Calu3 (cell line): ENCODE measurements at places on chromosomes 16 and 17.
A peak's percentile ranks its signal among the peaks of the same experiment; 100 is the strongest.

- H3K4me3 ChIP-seq, result no peak overlapping the region
- H3K27ac ChIP-seq, result no peak overlapping the region
- H3K4me1 ChIP-seq, result no peaks in the 10 kb centered on the region
- peaks cover 30% of the 10 kb centered on the region for H3K27me3 ChIP-seq
- DNase-seq, result no peak
- H3K36me3 ChIP-seq, result no peaks in the 10 kb centered on the region
These were observed 75.4 kb downstream of the HLF start for GRCh38 chr17:55340176-55340575.

DNA sequence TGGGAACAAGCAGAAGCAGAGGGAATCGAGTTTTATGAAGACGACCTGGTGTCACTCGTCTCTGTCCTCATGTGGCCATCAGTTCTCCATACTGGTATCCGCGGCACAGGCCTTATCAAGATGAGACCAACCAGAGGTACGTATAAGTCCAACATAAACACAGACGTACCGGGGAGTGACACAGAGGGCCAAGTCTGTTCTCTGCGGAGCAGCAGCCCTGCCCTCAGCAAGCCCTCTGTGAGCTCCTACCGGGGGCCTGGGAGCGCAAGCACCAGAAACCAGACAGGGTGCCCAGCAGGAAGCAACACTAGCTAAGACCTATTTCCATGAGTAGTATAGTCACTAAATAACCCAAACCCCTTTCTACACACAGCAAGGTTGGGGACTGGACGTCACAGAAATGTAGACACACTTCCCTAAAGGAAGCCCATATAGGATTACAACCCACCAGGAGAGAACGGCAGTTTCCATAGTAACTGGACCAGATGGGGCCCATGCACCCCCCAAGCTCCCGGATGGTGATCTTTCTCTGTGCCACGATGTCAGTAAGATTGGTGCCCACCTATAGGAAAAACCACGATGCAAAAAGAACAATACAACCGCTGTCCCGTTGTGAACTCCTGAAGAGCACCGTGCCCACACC is 911 bp downstream of the ARL16 start:
- H3K4me1 ChIP-seq, result peaks cover 12% of the 10 kb centered on the region
- peak overlapping the region; percentile 30 for H3K27ac ChIP-seq
- H3K36me3 ChIP-seq, result peaks cover 72% of the 10 kb centered on the region
- DNase-seq, result no peak
- no peaks in the 10 kb centered on the region for H3K27me3 ChIP-seq
- peak overlapping the region; percentile 71 for H3K4me3 ChIP-seq

DNA sequence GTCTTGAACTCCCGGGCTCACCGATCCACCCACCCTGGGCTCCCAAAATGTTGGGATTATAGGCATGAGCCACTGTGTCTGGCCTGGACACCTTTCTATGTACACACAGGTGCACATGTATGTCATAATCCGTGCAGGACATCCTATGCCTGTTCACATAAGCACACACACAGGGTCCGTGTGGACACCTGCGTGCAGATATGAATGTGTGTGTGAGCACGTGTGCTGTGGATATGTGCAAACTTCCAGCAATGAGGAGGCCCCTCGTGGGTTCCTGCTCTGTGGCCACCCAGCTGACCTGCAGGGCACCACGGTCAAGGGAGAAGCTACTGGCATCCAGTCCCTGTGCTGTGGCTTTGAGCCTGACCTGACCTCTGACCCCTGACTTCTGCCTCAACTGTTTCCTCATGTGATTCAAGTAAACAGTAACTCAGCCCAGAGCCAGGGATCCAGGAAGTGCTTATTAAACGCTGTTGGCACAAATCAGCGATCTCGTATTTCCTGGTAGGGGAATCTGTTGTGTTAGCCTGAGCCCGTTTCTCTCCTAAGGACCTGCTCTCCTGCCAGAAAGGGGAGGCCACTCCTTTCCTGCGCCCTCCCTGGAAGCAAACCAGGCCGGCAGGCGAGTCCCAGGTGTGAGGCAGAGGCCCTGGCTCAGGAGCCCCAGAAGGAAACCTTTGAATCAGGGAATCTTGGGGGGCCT is 6.5 kb downstream of the CPNE7 start:
- no peaks in the 10 kb centered on the region for H3K27me3 ChIP-seq
- peak overlapping the region; percentile 18 for H3K27ac ChIP-seq
- H3K4me3 ChIP-seq, result no peak overlapping the region
- peak; percentile 73 for DNase-seq
- no peaks in the 10 kb centered on the region for H3K4me1 ChIP-seq

DNA sequence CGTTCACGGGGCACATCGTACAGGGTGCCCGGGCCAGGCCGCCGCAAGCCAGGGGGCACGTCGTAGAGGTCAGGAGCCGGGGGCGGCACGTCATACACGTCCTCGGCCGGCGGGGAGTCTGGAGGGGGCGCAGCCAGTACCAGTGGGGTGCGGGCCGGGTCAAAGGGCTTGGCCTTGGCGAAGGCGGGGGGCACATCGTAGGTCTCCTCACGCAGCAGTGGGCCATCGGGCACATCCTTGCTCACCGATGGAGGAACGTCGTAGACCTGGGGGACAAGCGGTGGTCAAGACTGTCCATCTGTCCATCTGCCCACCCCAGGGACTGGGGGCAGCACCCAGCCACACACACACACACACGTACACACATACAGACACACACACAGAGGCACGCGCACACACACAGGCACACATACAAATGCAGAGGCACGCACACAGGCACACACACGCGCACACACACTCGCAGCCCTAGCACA is 15.7 kb downstream of the BCAR1 start:
- H3K4me3 ChIP-seq, result no peak overlapping the region
- no peaks in the 10 kb centered on the region for H3K27me3 ChIP-seq
- no peak for DNase-seq
- H3K36me3 ChIP-seq, result peaks cover 83% of the 10 kb centered on the region
- peaks cover 35% of the 10 kb centered on the region for H3K4me1 ChIP-seq
- peak overlapping the region; percentile 34 for H3K27ac ChIP-seq

DNA sequence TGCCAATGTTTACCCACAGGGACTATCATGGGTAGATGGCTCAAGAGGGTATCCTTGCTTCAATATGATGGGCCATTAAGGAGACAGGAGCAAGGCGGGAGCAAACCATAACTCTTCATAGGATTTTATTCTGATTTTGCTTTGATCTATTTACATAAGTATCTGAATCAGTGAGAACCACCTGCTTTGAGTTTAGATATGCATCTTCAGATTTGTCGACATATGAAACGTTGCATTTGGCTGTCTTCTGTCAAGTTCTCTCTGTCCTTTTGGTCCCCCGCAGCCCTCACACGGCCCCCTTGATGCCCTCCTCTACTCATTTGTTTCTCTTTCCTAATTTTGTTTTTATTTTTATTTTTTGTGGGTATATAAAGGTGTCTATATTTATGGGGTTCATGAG is 16.2 kb downstream of the WWOX start:
- no peaks in the 10 kb centered on the region for H3K27me3 ChIP-seq
- H3K4me1 ChIP-seq, result no peaks in the 10 kb centered on the region
- no peak overlapping the region for H3K27ac ChIP-seq
- H3K4me3 ChIP-seq, result no peak overlapping the region

DNA sequence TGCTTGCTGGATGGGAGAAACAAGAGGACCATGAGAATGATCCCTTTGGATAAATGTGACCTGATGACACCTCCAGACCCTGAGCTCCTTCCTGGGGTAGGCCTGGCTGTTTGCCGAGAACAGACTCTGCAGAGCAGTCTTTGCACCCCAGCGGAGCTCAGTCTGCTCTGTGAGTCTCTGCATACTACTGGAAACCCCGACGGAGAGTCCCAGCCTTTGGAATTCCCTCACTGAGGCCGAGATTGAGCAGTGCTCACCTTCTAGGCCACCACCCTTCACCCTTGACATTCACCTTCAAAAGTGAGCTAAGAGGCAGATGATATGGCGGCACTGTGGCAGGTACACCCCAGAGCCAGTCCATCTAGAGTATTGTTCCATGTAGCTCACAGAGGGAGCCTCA is 172.2 kb upstream of the CDH13 start:
- no peak overlapping the region for H3K4me3 ChIP-seq
- H3K27me3 ChIP-seq, result peaks cover 14% of the 10 kb centered on the region
- H3K27ac ChIP-seq, result no peak overlapping the region
- H3K36me3 ChIP-seq, result no peaks in the 10 kb centered on the region
- no peak for DNase-seq

DNA sequence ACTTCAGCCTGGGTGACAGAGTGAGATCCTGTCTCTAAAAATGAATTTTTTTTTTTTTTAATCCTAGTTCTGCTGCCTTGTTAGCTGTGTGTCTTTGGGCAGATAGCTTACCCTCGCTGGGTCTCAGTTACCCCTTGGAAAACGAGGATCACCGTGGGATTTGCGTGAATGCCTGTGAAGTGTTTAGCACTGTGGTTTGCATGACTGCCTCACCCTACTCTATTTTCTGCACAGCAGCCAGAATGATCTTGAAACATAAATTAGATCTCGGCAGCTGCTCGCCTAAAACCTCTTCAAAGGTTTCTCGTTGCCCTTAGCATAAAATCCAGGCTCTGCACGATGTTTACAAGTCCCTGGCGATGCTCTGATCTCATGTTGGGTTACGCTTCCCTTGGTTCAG is 71.2 kb upstream of the GRIN2A start:
- peaks cover 18% of the 10 kb centered on the region for H3K4me1 ChIP-seq
- H3K36me3 ChIP-seq, result peaks cover 4% of the 10 kb centered on the region
- no peak overlapping the region for H3K27ac ChIP-seq
- no peak overlapping the region for H3K4me3 ChIP-seq

DNA sequence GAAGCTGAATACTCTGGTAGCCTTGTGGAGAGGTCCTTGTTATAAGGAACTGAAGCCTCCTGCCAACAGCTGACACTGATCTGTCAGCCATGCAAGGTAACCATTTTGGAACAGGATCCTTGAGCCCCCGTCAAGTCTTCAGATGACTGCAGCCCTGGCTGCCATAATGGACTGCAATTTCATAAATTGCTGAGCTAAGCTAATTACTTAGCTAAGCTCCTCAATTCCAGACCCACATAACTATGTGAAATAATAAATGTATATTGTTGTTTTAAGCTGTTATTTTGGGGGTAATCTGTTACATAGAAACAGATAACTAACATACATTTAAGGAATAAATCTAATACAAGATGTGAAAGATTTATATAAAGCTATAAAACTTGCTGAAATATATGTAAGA is 16.6 kb downstream of the ADAT1 start:
- no peaks in the 10 kb centered on the region for H3K27me3 ChIP-seq
- no peak overlapping the region for H3K27ac ChIP-seq

- peak; percentile 87 for DNase-seq
- H3K36me3 ChIP-seq, result peaks cover 22% of the 10 kb centered on the region
- peaks cover 22% of the 10 kb centered on the region for H3K4me1 ChIP-seq
- H3K27ac ChIP-seq, result no peak overlapping the region
- no peaks in the 10 kb centered on the region for H3K27me3 ChIP-seq
- no peak overlapping the region for H3K4me3 ChIP-seq
These were observed 16.7 kb downstream of the HSD11B2 start for GRCh38 chr16:67447508-67448076.

DNA sequence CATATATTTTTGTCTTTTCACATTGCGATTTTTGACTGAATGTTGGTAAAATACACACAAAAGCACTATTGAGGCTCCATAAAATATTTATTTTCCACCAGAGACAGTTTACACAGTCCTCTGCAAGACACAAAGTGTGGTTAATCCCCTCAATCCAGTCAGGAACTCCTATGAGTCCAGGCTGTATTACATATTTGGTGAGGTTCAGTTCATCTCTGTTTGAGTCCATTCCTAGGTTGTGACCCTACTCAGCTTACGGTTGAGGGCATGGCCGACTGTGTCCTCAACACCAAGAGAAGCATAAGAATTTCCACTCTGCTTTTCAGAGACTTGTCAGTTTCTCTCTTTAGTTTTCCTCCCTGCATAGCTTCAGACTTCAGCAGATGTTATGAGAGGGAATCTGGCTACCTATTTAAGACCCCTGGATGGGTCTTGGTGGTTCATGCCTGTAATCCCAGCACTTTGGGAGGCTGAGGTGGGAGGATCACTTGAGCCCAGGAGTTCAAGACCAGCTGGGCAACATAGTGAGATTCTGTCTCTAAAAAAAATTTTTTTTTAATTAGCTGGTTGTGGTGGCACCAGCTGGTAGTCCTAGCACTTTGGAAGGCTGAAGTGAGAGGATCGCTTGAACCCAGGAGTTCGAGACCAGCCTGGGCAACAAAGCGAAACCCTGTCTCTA is 25.1 kb downstream of the ARL4D start:
- DNase-seq, result no peak
- H3K27me3 ChIP-seq, result no peaks in the 10 kb centered on the region
- H3K36me3 ChIP-seq, result no peaks in the 10 kb centered on the region
- no peaks in the 10 kb centered on the region for H3K4me1 ChIP-seq

GRCh38 chr17:40813804-40814203 is 8.6 kb downstream of the KRT10 start:
- H3K27ac ChIP-seq, result no peak overlapping the region
- DNase-seq, result no peak
- peaks cover 24% of the 10 kb centered on the region for H3K27me3 ChIP-seq
- no peak overlapping the region for H3K4me3 ChIP-seq
- peaks cover 24% of the 10 kb centered on the region for H3K36me3 ChIP-seq

GRCh38 chr17:18138065-18138749 is 29.7 kb downstream of the MYO15A start:
- DNase-seq, result no peak
- H3K4me3 ChIP-seq, result no peak overlapping the region
- H3K36me3 ChIP-seq, result peaks cover 14% of the 10 kb centered on the region

GRCh38 chr16:31005350-31006085 is 4.9 kb downstream of the STX1B start:
- no peak overlapping the region for H3K27ac ChIP-seq
- peaks cover 4% of the 10 kb centered on the region for H3K36me3 ChIP-seq
- no peak overlapping the region for H3K4me3 ChIP-seq
- H3K4me1 ChIP-seq, result peaks cover 13% of the 10 kb centered on the region
- no peak for DNase-seq

- no peak overlapping the region for H3K27ac ChIP-seq
- no peak for DNase-seq
- peaks cover 50% of the 10 kb centered on the region for H3K4me1 ChIP-seq
- H3K27me3 ChIP-seq, result no peaks in the 10 kb centered on the region
- peaks cover 41% of the 10 kb centered on the region for H3K36me3 ChIP-seq
These were observed 206.0 kb downstream of the SEC14L1 start for GRCh38 chr17:77346765-77347164.

- H3K27ac ChIP-seq, result no peak overlapping the region
- no peaks in the 10 kb centered on the region for H3K4me1 ChIP-seq
- no peaks in the 10 kb centered on the region for H3K27me3 ChIP-seq
- DNase-seq, result no peak
These were observed 10.1 kb downstream of the MRM3 start for GRCh38 chr17:792277-792676.

GRCh38 chr17:47949197-47949759 is 7.9 kb downstream of the PNPO start:
- H3K4me1 ChIP-seq, result peaks cover 80% of the 10 kb centered on the region
- peak overlapping the region; percentile 21 for H3K27ac ChIP-seq
- peaks cover 64% of the 10 kb centered on the region for H3K36me3 ChIP-seq
- H3K4me3 ChIP-seq, result peak overlapping the region; percentile 17
- no peaks in the 10 kb centered on the region for H3K27me3 ChIP-seq
- DNase-seq, result peak; percentile 99
